ENCODE measurements at places on chromosomes 2 and 18.

DNA sequence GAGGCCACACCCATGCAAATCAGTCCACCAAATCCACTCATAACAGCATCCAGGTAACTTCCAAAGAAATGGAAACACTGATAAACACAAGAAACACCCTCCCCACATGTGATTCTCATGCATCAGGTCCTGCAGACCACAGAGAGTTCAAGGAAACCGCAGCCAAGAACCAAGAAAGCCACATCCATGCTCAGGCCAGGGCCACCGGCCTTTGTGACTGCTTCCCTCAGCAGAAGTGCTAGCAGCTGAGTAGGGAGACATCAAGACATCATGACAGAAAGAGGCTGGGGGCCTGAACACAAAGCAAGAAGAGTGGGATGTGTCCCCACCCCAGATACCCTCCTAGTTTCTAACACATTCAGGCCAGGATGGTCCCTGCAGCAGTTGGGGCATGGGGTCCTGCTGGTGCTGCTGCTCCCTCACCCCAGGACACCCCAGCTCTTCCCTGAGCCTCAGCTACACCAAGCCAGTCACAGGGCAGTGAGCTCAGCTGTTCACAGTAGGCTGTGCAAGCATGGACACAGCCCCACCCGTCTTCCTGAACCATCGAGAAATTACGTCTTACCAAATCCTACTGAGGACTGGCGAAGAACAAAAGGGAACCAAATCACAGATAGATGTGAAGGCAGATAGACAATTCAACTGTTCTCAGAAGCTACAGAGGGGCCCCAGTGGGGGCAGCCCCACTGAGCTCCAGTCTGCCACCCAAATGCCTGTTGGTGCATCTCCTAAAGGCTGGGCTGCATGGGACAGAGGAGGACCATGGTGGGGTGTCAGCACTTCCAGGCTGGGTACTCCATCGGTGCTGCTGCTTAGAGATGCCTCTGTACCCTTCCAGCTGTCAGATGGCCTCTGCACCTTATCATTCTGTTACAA is 60.9 kb downstream of the HDAC4 start:
- no peak for DNase-seq

- DNase-seq: no peak
These were observed 8.2 kb downstream of the BCL2 start for GRCh38 chr18:63311118-63312018.

GRCh38 chr2:174524527-174524926 is 37.7 kb upstream of the GPR155 start:
- DNase-seq: no peak

- DNase-seq: no peak
These were observed 23.6 kb upstream of the LHCGR start for GRCh38 chr2:48779019-48779716.

DNA sequence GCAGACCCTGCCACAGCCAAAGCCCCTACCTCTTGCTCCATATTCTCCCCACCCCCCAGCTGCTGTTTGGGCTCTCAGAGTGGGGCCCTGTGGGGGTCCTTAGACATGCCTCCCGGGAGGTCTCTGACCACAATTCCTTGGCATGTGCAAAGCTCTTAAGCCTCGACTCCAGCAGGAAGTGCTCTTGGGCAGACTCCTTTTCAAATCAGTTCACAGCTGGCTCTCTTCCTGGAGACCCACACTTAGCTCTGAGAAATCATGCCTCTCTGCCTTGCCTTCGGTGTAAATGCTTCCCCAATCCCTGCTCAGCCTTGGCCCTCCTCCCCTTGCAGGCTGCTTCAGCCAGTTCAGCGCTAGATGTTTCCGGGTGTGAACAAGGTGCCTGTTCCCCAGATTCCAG is 46.9 kb downstream of the NGEF start:
- DNase-seq: no peak

GRCh38 chr2:207896525-207897285 is 127.0 kb upstream of the FZD5 start:
- no peak for DNase-seq

- no peak for DNase-seq
These were observed 38.1 kb downstream of the PKDCC start for GRCh38 chr2:42085706-42086487.

GRCh38 chr18:56200381-56200911 is 437.9 kb downstream of the TXNL1 start:
- peak; percentile 15 for DNase-seq

DNA sequence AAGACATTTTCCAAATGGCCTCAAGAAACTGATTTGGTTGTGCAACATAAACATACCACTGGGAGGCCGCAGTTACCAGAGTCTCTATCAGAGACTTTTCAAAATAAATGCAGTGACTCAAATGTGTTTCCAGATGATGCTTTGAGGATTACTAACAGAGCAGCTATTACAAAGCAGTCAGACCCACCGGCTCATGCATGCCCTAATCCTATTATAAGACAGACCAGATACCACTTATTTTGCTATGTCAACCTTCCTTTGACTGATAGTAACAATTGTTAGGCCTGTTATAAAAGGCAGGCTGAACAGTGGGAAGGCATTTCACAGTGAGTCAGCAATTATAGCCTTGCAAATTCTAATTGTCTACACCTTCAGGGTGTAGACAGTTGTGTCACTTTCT is 217.7 kb downstream of the LRRTM1 start:
- DNase-seq: no peak

DNA sequence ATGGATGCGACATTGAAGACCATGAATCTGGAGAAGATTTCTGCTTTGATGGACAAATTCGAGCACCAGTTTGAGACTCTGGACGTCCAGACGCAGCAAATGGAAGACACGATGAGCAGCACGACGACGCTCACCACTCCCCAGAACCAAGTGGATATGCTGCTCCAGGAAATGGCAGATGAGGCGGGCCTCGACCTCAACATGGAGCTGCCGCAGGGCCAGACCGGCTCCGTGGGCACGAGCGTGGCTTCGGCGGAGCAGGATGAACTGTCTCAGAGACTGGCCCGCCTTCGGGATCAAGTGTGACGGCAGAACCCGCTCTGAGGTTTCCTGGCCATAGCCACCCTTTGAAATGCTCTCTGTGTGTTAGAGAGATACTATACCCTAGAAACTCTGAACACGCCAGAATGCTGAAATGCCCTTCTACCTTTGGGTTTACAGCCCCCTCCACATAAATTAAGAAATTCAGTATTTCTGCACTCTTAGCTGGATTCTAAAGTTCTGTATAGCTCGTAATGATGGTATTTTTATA is 659 bp downstream of the CHMP1B start:
- no peak for DNase-seq

DNA sequence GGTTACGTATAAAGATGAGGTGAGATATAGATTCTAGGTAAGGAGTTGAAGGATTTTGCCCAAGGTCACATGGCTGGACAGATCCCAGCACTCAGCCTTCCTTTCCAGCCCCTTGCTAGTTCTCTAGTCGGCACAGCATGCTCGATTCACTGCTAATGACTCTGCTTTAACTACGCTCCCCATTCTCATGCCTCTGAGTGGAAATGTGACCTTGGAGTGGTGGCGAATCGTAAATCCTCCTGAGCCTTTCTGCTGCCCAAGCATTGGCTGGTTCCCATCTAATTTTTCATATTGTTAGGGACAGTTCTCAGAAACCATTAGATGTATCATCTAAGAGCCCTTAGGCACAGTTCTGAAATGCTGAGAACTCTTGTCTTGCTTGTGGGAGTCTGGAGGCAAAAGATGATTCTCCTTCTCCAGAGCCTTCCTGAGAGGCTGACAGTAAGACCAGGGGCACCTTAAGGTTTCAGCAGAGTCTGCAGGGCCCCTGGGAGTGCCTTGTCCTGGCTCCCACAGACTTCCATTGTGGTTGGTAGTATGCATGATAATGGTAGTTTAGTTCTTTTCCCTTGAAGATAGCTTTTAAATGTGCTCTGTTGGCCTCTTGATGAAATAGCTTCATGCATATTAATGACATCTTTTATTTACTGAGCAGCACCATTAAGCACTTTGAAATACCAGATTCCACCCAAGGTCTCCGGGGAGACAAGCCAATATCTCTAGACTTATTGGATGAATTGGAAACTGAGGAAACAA is 377.8 kb upstream of the SLC14A2 start:
- DNase-seq: no peak
